Myometrial cell (primary cell): ENCODE measurements at places on chromosomes 13 and 19. TPM values are rescaled to one million over a fixed set of nuclear protein-coding genes. Genes with fewer than 3 reads are reported as not detected.

Gene CCNA1
- 2.1 and 6.9 TPM in 2 replicates for total RNA-seq

Gene PRKCG
- not detected in 2 replicates for total RNA-seq

Gene POSTN
- 194 and 257 TPM in 2 replicates for total RNA-seq

Gene NOTCH3
- 10.7 and 12.2 TPM in 2 replicates for total RNA-seq

Gene SIGLEC12
- total RNA-seq: not detected in 2 replicates

Gene CD70
- total RNA-seq: not detected in 2 replicates

Gene C19orf85
- total RNA-seq: 0.29 TPM in 1 of 2 replicates, not detected in the other

Gene CCDC124
- 103 and 111 TPM in 2 replicates for total RNA-seq

Gene CD37
- total RNA-seq: not detected in 2 replicates

Gene C5AR1
- not detected in 2 replicates for total RNA-seq

Gene F2RL3
- total RNA-seq: under 0.01 TPM in 1 of 2 replicates, not detected in the other

Gene RFPL4AL1
- not detected in 2 replicates for total RNA-seq

Gene ATP8A2
- under 0.01 TPM in 1 of 2 replicates, not detected in the other for total RNA-seq

Gene BSPH1
- not detected in 2 replicates for total RNA-seq

Gene CILP2
- 0.89 and 2.0 TPM in 2 replicates for total RNA-seq

Gene SSC5D
- total RNA-seq: 2.3 and 6.7 TPM in 2 replicates

Gene TNFSF9
- total RNA-seq: 1.2 and 1.6 TPM in 2 replicates

Gene CCDC169
- 6.2 and 13.3 TPM in 2 replicates for total RNA-seq

Gene RASAL3
- total RNA-seq: 1.4 TPM in 1 of 2 replicates, not detected in the other

Gene C3
- total RNA-seq: 3.5 and 9.4 TPM in 2 replicates

Gene FGF9
- not detected in 2 replicates for total RNA-seq

Gene ZNF571
- total RNA-seq: 0.86 and 0.89 TPM in 2 replicates

Gene LILRB4
- total RNA-seq: not detected in 2 replicates

Gene LILRA5
- not detected in 2 replicates for total RNA-seq

Gene TPTE2
- total RNA-seq: not detected in 2 replicates

Gene KIR3DL1
- total RNA-seq: not detected in 2 replicates

Gene OR7A10
- not detected in 2 replicates for total RNA-seq

Gene ZFP36
- total RNA-seq: 14.5 and 22.2 TPM in 2 replicates

Gene PRODH2
- not detected in 2 replicates for total RNA-seq

Gene ATP4B
- not detected in 2 replicates for total RNA-seq

Gene ZNF492
- total RNA-seq: 0.35 TPM in 1 of 2 replicates, not detected in the other

Gene ZNF790
- 1.7 and 2.7 TPM in 2 replicates for total RNA-seq

Gene TEX26
- 0.35 TPM in 1 of 2 replicates, not detected in the other for total RNA-seq

Gene SPTBN4
- 0.18 and 2.6 TPM in 2 replicates for total RNA-seq

Gene CEACAM20
- total RNA-seq: not detected in 2 replicates

Gene LENG1
- 3.7 and 4.0 TPM in 2 replicates for total RNA-seq
